A172 (cell line): ENCODE measurements at places on chromosomes 11 and 22. TPM values are rescaled to one million over a fixed set of nuclear protein-coding genes. Genes with fewer than 3 reads are reported as not detected.
A peak's percentile ranks its signal among the peaks of the same experiment; 100 is the strongest.

Gene OLFML1
- 0.96 TPM in 1 of 2 replicates, not detected in the other for total RNA-seq

DNA sequence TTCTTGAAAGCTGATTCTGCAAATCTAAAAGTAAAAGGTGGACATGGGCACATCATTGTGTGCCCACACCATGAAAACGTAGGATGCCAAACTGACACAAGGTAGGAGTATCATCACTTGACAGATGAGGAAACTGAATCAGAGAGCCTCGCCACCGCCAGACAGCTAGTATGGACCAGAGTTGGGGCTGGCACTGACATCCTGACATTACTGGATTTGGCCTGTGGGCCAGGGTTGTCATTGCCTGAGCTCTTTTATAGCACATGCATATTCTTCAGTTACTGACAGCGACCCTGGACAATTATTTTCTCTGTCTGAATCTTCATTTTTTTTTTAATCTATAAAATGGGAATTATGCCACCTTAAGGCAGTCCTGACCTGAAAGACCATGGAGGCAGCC lies 16.5 kb downstream of the USP35 start:
- DNase-seq, result no peak

DNA sequence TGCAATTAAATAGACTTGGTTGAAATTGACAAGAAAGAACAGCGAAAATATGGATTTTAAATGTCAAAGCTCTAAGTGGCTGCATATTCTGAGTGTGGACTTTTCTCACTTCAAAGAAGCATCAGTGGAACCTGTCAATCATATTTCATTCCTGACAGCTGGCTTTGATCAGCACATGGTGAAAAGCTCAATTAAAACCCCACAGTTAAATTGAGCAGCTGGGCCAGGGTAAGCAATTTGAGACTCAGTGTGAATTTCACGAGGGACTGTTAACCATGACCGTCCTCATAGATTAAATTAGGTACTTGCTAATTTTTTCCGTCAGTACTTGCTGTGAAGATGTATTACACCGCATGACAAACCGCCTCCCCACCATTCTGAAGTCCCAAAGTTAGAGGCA lies 11.0 kb upstream of the OR10D3 start:
- DNase-seq, result no peak

- no peak for DNase-seq
Observed at GRCh38 chr11:35954205-35954604, 10.3 kb downstream of the LDLRAD3 start.

DNA sequence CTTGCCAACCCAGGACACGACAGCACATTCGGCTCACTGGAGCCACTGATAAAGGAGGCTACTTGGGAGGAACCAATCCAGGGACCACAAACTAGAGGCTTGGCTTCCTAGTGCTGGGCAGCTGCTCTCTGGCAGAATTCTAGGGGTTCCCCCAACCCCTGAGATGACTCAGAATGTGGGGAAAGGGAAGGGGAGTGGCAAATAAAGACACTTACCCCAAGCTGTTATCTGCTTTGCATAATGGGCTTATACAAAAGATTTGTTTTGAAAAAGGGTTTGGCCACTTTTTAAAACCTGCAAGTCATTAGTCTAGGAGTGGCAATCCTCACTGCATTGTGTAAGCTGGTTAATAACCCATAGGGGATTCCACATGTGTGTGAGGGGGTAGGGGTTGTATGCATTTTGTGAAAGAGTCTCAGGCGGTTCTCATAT lies 64.1 kb upstream of the LMO1 start:
- peak; percentile 56 for DNase-seq
